ENCODE measurements at places on chromosomes 3 and 15. TPM values are rescaled to one million over a fixed set of nuclear protein-coding genes. Genes with fewer than 3 reads are reported as not detected.

Gene SEMA3B
- total RNA-seq: 0.87 TPM

Gene CEP19
- 8.2 TPM for total RNA-seq

Gene CSK
- total RNA-seq: 234 TPM

- peaks cover 7% of the 10 kb centered on the region for H3K4me1 ChIP-seq
- H3K36me3 ChIP-seq: no peaks in the 10 kb centered on the region
- H3K27me3 ChIP-seq: no peaks in the 10 kb centered on the region
- no peak overlapping the region for H3K4me3 ChIP-seq
- DNase-seq: no peak
These were observed 5.8 kb upstream of the ZNF770 start for GRCh38 chr15:34993877-34994276.

DNA sequence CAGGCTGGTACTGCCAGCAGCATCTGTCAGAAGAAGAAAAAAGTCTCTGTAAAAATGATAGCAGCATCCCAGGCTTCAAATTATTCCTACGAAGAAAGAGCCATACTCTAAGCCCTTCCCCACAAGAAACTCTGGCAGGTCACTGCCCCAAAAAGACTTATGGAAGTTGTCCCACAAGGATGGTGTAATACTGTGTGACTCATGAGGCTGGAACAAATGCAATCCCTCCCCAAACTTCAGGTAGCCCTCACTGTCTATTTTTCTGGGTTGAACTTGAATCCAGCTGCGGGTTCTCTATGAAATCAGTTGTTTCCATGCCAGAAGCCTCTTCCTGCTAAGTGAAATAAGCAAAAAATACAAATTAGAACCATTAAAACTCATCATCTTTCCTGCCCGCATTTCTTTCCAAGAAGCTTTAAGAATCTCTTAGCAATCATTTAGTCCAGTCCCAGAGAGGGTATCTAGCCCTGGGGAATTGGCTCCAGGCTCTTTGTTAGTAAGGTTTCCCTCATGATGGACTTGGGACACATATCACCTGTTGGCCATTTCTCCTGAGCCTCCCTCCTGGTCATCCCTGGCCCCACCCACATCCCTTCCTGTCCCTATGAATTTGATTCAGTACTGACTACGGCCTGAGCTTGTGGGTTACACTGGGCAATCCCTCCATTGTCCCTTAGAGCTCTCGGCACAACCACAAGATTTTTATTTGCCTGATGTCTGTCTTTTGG lies 51.7 kb downstream of the FAM174B start:
- H3K27ac ChIP-seq: no peak overlapping the region
- no peaks in the 10 kb centered on the region for H3K36me3 ChIP-seq
- H3K4me3 ChIP-seq: no peak overlapping the region
- no peaks in the 10 kb centered on the region for H3K27me3 ChIP-seq

Measured in CD4-positive, alpha-beta memory T cell (primary cell).